ENCODE measurements at places on chromosomes 4 and X. TPM values are rescaled to one million over a fixed set of nuclear protein-coding genes. Genes with fewer than 3 reads are reported as not detected.

The ADH1C gene
- total RNA-seq = not detected

The MAGEB1 gene
- total RNA-seq = not detected

The FAM156B gene
- 25.7 TPM for total RNA-seq

The ZNF157 gene
- total RNA-seq = 2.8 TPM

The C4orf36 gene
- total RNA-seq = 2.3 TPM

The MGAT4D gene
- not detected for total RNA-seq

The CENPVL2 gene
- 0.42 TPM for total RNA-seq

The FAM241A gene
- 1.9 TPM for total RNA-seq

The TAPT1 gene
- total RNA-seq = 70.7 TPM

The PRSS12 gene
- total RNA-seq = 5.3 TPM

The MAGEA8 gene
- total RNA-seq = not detected

The ZNF41 gene
- 14.7 TPM for total RNA-seq

The RNF150 gene
- 24.5 TPM for total RNA-seq

The HERC6 gene
- total RNA-seq = 21.5 TPM

The HTT-AS gene
- total RNA-seq = not detected

The MAGEC1 gene
- not detected for total RNA-seq

The PRR32 gene
- not detected for total RNA-seq

The AWAT2 gene
- total RNA-seq = not detected

The DSPP gene
- total RNA-seq = not detected

The HSFX4 gene
- not detected for total RNA-seq

The SERPINA7 gene
- total RNA-seq = not detected

The FAM184B gene
- total RNA-seq = 2.2 TPM

The FREM3 gene
- 8.8 TPM for total RNA-seq

The BMPR1B gene
- total RNA-seq = 38.2 TPM
